Body of pancreas (tissue), 4 donors: ENCODE measurements at places on chromosomes 6 and 20. TPM values are rescaled to one million over a fixed set of nuclear protein-coding genes. Genes with fewer than 3 reads are reported as not detected.

SPTLC3 gene
- total RNA-seq = 5.3 TPM

PTCRA gene
- total RNA-seq = not detected

STMND1 gene
- total RNA-seq = 0.26 TPM

KHDC1L gene
- not detected for total RNA-seq

MEP1A gene
- total RNA-seq = not detected

ANKS1A gene
- 14.3 TPM for total RNA-seq

FAM83D gene
- total RNA-seq = not detected

BPIFB1 gene
- not detected for total RNA-seq

SEL1L2 gene
- not detected for total RNA-seq

- H3K36me3 ChIP-seq = no peaks in the 10 kb centered on the region
- no peak for DNase-seq
- no peaks in the 10 kb centered on the region for H3K27me3 ChIP-seq
These were observed 34.6 kb upstream of the PTGIS start for GRCh38 chr20:49602345-49603208.

GRCh38 chr6:85321906-85322305 is 128.0 kb upstream of the NT5E start:
- H3K27ac ChIP-seq = no peak overlapping the region
- H3K27me3 ChIP-seq = no peaks in the 10 kb centered on the region
- H3K36me3 ChIP-seq = no peaks in the 10 kb centered on the region
- DNase-seq = no peak
- no peak overlapping the region for H3K4me3 ChIP-seq

- no peaks in the 10 kb centered on the region for H3K27me3 ChIP-seq
- H3K4me3 ChIP-seq = no peak overlapping the region
- DNase-seq = no peak
- no peak overlapping the region for H3K27ac ChIP-seq
These were observed 138.1 kb downstream of the TBXT start for GRCh38 chr6:166029506-166029905.

DNA sequence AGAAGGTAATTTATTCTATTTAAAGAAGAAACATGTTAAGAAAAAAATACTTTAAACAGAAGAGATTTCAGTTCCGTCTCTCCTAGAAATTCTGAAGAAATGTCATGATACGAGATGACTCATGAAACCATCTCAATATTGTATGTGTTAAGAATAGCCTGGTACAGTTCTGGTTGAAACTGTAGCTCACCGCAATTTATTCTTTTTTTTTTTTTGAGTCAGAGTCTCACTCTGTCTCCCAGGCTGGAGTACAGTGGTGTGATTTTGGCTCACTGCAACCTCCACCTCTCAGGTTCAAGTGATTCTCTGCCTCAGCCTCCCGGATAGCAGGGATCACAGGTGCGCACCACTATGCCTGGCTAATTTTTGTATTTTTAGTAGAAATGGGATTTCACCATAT is 103.3 kb downstream of the ARHGAP18 start:
- no peak overlapping the region for H3K4me3 ChIP-seq
- no peaks in the 10 kb centered on the region for H3K27me3 ChIP-seq
- H3K27ac ChIP-seq = no peak overlapping the region

- H3K36me3 ChIP-seq = peaks cover 5% of the 10 kb centered on the region
- no peaks in the 10 kb centered on the region for H3K27me3 ChIP-seq
- peak; percentile 59 for DNase-seq
- H3K4me3 ChIP-seq = peak within 1 kb of the TSS; percentile 92
These were observed at the start of gene GID8 for GRCh38 chr20:62938105-62938888. Gene GID8 (plus strand): TSS chr20:62938147. CDS start chr20:62941503, 3,356 bp downstream.

DNA sequence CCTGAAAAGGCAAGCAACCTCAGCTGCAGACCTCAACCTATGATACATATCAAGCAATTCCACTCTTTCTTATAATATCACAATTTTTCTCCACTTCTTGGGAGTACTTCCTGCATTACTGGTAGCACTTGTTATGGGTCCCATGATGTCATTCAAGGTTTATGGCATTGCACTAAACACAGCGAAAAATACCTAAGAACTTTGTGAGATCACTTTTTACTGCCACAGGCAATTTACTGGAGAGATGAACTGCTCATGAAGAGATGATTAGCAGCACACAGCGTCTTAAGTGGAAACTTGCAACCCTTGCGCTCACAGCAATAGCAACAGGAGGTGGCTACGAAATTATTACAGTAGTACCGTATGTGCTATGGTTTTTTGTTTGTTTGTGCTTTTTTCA is 19.3 kb upstream of the RIMS4 start:
- H3K27me3 ChIP-seq = no peaks in the 10 kb centered on the region
- no peak overlapping the region for H3K27ac ChIP-seq
- no peaks in the 10 kb centered on the region for H3K4me1 ChIP-seq
- no peaks in the 10 kb centered on the region for H3K36me3 ChIP-seq
- no peak for DNase-seq
- no peak overlapping the region for H3K4me3 ChIP-seq

- no peaks in the 10 kb centered on the region for H3K27me3 ChIP-seq
- H3K36me3 ChIP-seq = no peaks in the 10 kb centered on the region
- no peak overlapping the region for H3K27ac ChIP-seq
- DNase-seq = no peak
These were observed 152.6 kb downstream of the CDK19 start for GRCh38 chr6:110662490-110663211.

GRCh38 chr6:29907637-29908340 is 34.5 kb upstream of the HLA-A start:
- no peak overlapping the region for H3K4me3 ChIP-seq
- no peaks in the 10 kb centered on the region for H3K27me3 ChIP-seq
- no peaks in the 10 kb centered on the region for H3K36me3 ChIP-seq

- H3K4me1 ChIP-seq = peaks cover 30% of the 10 kb centered on the region
- H3K27me3 ChIP-seq = no peaks in the 10 kb centered on the region
- H3K36me3 ChIP-seq = no peaks in the 10 kb centered on the region
- peak overlapping the region; percentile 2 for H3K27ac ChIP-seq
These were observed 35.7 kb upstream of the ID1 start for GRCh38 chr20:31569163-31570020.

- DNase-seq = no peak
- H3K4me1 ChIP-seq = peaks cover 11% of the 10 kb centered on the region
- H3K27me3 ChIP-seq = no peaks in the 10 kb centered on the region
- H3K36me3 ChIP-seq = peaks cover 19% of the 10 kb centered on the region
- no peak overlapping the region for H3K4me3 ChIP-seq
These were observed 38.0 kb downstream of the GCLC start for GRCh38 chr6:53506872-53507271.

DNA sequence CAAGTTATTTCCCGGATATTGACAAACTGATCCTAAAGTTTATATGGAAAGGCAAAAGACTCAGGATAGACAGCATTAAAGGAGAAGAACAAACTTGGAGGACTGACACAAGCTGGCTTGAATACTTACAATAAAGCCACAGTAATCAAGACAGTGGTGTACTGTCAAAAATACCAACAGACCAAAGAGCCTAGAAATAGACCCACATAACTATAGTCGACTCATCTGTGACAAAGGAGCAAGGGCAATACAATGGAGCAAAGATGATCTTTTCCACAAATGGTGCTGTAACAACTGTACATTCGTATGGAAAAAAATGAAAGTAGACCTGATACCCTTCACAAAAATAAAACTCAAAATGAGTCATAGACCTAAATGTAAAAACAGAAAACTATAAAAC is 46.0 kb downstream of the ABHD12 start:
- H3K4me3 ChIP-seq = no peak overlapping the region
- H3K27me3 ChIP-seq = no peaks in the 10 kb centered on the region
- H3K27ac ChIP-seq = no peak overlapping the region
- peaks cover 53% of the 10 kb centered on the region for H3K4me1 ChIP-seq

- peaks cover 29% of the 10 kb centered on the region for H3K4me1 ChIP-seq
- H3K36me3 ChIP-seq = no peaks in the 10 kb centered on the region
- no peaks in the 10 kb centered on the region for H3K27me3 ChIP-seq
- no peak overlapping the region for H3K27ac ChIP-seq
These were observed 49.0 kb downstream of the SSR1 start for GRCh38 chr6:7264041-7264440.

DNA sequence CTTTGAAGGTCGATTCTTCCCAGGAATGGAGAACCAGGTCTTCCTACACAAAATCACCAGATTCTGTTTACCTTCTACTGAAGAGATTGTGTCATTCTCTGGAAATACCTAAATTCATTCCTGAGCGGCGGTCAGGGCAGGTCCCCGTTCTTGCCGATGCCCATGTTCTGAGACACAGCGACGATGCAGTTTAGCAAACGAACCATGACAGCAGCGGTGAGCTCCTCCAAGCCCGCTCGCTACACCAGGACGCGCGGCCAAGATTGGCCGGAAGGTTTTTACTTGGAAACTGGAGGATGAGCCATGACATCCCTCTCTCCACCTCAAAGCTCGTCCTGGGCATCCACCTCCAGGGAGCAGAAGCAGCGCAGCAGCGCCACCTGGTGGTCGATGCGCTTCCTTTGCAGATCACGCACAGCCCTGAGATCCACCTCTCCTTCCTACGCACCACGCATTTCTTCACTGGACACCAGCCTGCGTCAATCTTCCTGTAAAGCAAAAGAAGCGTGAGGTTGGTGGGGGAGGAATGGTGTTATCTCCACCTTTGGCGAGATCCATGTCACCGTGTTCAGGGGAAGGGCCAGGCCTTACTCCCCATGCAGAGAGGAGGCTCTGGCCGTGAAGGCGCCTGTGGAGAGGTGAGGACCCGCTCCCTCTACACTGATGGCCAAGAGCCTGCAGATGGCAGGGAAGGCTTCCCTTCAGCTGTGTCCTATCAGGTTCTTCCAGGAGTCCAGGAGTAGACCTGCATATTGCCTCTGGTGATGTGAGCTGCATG is 9.9 kb upstream of the HLA-B start:
- H3K4me3 ChIP-seq = no peak overlapping the region
- DNase-seq = peak; percentile 84
- no peak overlapping the region for H3K27ac ChIP-seq
- H3K4me1 ChIP-seq = peaks cover 8% of the 10 kb centered on the region

GRCh38 chr20:42067596-42067995 is 449.4 kb upstream of the CHD6 start:
- H3K36me3 ChIP-seq = no peaks in the 10 kb centered on the region
- DNase-seq = no peak
- H3K4me3 ChIP-seq = no peak overlapping the region

- H3K27me3 ChIP-seq = no peaks in the 10 kb centered on the region
- no peak overlapping the region for H3K27ac ChIP-seq
- no peak overlapping the region for H3K4me3 ChIP-seq
- H3K36me3 ChIP-seq = no peaks in the 10 kb centered on the region
- no peak for DNase-seq
- peaks cover 11% of the 10 kb centered on the region for H3K4me1 ChIP-seq
These were observed 207.9 kb upstream of the LAMP5 start for GRCh38 chr20:9306521-9306920.

GRCh38 chr20:14885661-14886060 is 548.2 kb upstream of the FLRT3 start:
- H3K27me3 ChIP-seq = no peaks in the 10 kb centered on the region
- H3K36me3 ChIP-seq = no peaks in the 10 kb centered on the region
- no peaks in the 10 kb centered on the region for H3K4me1 ChIP-seq
- H3K27ac ChIP-seq = no peak overlapping the region
- DNase-seq = no peak

DNA sequence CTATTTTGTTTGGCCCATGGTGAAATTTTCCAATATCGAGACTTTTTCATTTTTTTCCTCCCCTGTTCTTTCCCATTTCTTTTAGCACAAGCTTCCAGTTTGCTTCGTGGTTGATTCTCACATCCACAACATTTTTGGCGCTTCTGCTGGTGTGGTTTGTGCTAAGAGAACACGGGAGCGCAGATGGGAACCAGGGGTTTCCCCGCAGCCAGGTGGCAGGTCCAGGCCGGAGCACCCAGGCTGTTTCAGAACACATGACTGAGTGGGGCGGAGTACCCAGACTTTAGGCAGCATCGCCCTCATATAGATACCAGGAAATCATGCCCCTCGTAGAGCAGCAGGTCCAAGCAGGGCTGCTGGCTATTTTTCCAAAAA is 58.0 kb downstream of the SYTL3 start:
- DNase-seq = no peak
- no peak overlapping the region for H3K4me3 ChIP-seq
- peaks cover 46% of the 10 kb centered on the region for H3K4me1 ChIP-seq
- H3K27me3 ChIP-seq = no peaks in the 10 kb centered on the region
- H3K36me3 ChIP-seq = no peaks in the 10 kb centered on the region

GRCh38 chr6:5710516-5710915 is 296.2 kb downstream of the NRN1 start:
- no peaks in the 10 kb centered on the region for H3K36me3 ChIP-seq
- H3K27me3 ChIP-seq = no peaks in the 10 kb centered on the region
- H3K27ac ChIP-seq = no peak overlapping the region
- H3K4me1 ChIP-seq = no peaks in the 10 kb centered on the region
